AG09309 (cell line): ENCODE measurements at places on chromosomes 5 and 9.

DNA sequence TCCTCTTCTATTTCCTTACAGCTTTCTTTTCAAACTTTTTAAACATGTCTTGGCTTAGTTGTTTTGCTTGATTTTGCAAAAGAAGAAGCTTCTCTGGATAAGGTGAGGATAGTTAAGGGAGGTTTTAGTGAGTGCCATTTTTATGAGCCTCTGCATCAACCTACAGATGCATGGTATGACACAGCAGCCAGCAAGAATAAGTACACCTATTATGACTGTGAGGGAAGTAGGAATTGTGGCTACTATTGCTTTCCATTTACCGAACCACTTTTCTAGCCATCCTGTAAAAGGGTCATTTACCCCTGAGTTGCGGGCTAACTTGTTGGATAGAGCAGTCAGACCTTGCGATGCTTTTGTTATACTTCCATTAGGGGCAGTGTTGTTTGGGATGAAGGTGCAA lies 7.0 kb upstream of the TUT7 start:
- no peak for DNase-seq

DNA sequence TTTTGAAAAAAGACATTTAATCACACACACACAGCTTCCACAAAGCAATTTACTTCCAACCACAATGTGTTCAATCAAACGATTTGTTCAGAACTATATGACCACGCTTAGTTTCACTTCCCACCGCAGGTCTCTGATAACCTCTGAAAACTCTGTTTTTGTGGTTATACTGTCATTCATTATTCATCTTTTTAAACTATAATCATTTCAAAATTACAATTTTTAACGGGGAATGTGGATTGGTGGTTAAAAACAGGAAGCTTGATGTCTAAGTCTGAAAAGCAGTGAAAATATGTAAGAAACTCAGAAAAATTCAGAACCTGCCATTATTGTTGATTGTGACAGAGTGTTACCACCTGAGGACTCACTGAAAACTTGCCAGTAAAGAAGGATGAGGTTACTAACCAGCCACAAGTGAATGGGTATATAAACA lies 12.7 kb upstream of the TMEM174 start:
- no peak for DNase-seq

DNA sequence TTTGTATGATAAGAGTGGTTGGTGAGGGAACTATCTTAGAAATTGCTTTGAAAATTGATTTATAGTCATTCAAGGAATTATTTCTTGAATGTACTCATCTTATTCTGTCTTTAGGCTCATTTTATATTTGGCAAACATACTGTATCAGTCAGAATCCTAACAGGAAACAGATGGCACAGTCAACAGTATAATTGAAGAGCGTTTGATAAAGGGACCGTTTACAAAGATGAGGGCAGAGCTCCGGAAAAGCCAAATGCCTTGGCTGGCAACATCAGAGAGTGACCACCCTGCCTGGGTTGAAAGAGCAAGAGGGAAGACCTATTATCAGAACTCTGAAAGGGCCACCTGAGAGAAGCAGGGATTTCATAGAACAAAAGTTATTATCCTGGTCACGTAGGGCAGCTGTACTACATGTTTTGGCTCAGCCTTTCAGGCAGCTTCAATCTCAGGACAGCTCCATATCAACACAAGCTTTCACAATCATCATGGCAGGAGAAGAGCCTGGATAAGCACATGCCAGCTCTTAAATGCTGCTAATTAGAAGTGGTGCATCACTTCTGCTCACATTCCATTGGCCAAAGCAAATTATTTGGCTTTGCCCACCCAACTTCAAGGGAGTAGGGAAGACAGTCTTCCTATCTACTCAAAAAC lies 47.2 kb upstream of the ARL15 start:
- DNase-seq, result no peak

GRCh38 chr9:5579881-5580280 lies 49.0 kb upstream of the RIC1 start:
- DNase-seq, result no peak

GRCh38 chr5:147685993-147686392 lies 96.5 kb downstream of the JAKMIP2 start:
- DNase-seq, result no peak

GRCh38 chr5:90549729-90550275 lies 8.8 kb upstream of the ADGRV1 start:
- DNase-seq, result no peak

GRCh38 chr5:101390151-101390908 lies 487.2 kb upstream of the ST8SIA4 start:
- peak; percentile 14 for DNase-seq
